ENCODE measurements at places on chromosomes 2 and 18. TPM values are rescaled to one million over a fixed set of nuclear protein-coding genes. Genes with fewer than 3 reads are reported as not detected.

The NDC80 gene
- total RNA-seq, result 1.6 TPM

The POMC gene
- not detected for total RNA-seq

The EML6 gene
- 3.5 TPM for total RNA-seq

The ZNF521 gene
- total RNA-seq, result 27.2 TPM

The SIX2 gene
- 68.8 TPM for total RNA-seq

The RPS27A gene
- 1,476 TPM for total RNA-seq

The YWHAQ gene
- 194 TPM for total RNA-seq

The OTOF gene
- total RNA-seq, result 33.8 TPM

The PLCD4 gene
- 11.8 TPM for total RNA-seq

The SRD5A2 gene
- total RNA-seq, result 0.19 TPM

The MROH2A gene
- total RNA-seq, result not detected

DNA sequence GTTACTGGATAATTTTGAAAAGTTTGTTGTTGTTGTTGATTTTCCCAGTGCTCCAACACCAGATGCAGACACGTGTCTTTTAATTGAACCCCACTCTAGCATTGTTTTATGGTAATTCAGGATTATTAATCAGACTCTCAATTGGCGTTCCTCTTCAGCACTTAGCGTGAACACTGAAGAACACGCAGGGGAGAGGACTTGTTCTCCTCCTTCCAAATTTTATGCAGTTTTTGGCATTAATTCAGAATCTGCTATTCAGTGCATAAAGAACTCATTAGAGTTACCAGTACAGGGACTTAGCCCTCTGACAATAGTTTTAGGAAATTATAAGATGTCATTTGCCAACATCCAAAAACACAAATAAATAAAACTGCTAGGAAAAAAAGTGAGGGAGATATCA is 75.5 kb downstream of the SNTG2 start:
- DNase-seq, result no peak

GRCh38 chr2:83944191-83944590 is 514.9 kb downstream of the SUCLG1 start:
- DNase-seq, result no peak

DNA sequence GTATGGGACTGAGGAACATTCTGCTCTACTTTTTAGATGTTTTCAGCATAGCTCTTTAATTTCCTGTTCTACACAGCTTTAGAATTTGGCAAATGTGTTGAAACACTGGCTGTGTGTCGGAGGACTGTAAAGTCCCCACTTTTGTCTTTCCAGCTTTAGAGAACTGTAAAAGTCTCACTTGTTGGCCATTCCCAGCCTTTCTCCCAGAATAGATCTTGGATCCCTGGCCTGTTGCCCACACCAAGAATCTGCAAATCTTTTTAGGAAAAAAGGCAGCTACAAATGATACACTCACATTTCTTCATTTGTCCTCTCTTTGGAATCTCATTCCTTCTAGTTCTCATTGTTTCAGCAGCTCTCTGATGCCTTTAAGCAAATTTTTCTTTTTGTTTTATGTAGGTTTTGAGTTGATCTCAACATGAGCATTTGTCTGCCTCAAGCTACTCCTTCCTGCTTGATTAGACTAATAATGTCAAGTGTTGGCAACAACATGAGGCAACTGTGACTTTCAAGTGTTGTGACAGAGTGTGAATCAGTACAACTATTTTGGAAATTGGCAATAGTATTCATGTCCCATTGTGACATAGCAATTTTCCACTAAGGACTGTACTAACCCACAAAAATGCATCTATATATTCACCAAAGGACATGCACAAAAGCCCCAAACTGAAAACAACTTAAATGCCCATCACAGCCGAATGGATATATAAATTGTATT is 610.8 kb downstream of the EPHA4 start:
- no peak for DNase-seq

GRCh38 chr2:222635295-222635694 is 20.6 kb downstream of the FARSB start:
- DNase-seq, result no peak

GRCh38 chr2:188824125-188824524 is 150.0 kb upstream of the COL3A1 start:
- DNase-seq, result no peak

GRCh38 chr18:63567276-63567675 is 19.9 kb upstream of the SERPINB13 start:
- no peak for DNase-seq

GRCh38 chr2:197310271-197310985 is at the start of gene ANKRD44:
ANKRD44 (minus strand) TSS chr2:197310780; CDS start chr2:197310604, 176 bp downstream.
- DNase-seq, result peak; percentile 88

DNA sequence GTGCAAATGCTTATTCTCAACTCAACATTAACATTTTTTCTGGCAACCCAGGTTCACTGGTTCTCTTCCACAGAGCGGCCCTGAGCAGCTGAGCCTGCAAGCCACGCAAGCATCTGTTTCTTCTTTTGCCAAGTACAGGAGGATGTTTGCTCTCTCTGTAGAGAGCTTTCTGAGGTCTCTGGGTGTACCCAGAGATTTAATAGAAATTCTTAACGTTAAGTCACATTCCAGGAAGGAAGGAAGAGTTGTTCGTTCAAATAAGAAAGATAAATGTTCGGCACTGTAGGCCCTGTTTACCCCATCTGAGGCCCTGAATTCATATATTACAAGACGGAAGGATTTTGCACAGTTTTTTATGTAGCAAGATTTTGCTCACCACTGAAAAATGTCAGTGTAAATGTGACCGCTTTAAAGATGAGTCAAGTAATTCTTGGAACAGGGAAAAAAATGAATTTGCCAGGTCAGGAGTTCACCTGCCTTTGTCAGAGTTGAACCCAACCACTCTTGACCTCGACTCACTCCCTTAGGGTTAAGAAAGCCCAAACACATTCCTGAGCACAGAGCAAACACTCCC is 30.1 kb downstream of the KCTD18 start:
- DNase-seq, result peak; percentile 51

- DNase-seq, result peak; percentile 59
Observed at GRCh38 chr2:86308356-86308755, 29.1 kb downstream of the REEP1 start.

DNA sequence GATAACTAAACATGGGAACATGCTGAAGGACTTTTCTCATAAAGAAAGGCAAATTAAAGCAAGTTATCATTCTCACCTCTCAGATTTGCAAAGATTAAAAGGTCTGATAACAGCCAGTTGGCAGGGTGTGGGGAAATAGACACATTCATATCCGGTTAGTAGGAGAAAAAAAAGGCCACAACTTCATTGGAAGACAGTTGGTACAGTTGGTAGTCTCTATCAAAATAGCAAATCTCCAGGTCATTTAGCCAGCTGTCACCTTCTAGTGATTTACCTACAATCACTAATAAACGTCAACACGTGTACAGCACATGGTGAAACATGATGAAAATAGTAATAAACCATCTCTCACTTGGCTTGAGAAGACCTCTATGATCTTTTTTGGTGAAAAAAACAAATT is 16.6 kb downstream of the INPP5D start:
- DNase-seq, result peak; percentile 52

DNA sequence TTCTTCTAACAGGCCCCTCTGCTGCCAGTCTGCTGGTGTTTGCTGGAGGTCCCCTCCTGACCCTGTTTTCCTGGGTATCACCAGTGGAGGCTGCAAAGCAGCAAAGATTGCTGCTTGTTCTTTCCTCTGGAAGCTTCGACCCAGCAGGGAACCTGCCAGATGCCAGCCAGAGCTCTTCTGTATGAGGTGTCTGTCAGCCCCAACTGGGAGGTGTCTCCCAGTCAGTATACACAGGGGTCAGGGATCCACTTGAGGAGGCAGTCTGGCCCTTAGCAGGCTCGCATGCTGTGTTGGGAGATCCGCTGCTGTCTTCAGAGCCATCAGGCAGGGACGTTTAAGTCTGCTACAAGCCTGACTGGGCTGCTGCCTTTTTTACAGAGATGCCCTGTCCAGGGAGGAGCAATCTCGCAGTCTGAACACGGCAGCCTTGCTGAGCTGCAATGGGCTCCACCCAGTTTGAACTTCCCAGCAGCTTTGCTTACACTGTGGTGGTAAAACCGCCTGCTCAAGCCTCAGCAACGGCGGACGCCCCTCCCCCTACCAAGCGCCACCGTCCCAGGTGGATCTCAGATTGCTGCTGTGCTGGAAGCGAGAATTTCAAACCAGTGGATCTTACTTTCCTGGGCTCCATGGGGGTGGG is 29.9 kb downstream of the CHCHD5 start:
- no peak for DNase-seq

GRCh38 chr2:18870307-18870706 is 280.9 kb upstream of the NT5C1B start:
- DNase-seq, result no peak

GRCh38 chr2:22701561-22702160 is 683.3 kb upstream of the KLHL29 start:
- no peak for DNase-seq

DNA sequence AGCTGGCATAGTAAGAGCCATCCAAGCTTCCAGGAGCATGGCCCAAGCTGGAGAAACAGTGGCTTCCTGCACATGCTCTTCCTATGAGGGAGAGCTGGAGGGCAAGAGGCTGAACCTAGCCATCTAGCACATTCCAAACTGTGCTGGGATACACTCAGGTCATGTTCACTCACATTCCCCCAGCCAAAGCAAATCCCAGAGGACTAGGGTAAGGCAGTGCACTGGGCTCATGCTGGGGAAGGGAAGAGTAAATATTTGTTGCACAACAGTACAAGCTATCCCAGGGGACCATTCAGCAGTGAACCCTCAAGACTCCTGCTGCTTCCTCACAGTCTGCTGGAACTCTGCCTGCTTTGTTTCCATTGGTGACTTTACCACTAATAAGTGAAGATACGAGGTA is 20.7 kb upstream of the GYPC start:
- DNase-seq, result peak; percentile 20

DNA sequence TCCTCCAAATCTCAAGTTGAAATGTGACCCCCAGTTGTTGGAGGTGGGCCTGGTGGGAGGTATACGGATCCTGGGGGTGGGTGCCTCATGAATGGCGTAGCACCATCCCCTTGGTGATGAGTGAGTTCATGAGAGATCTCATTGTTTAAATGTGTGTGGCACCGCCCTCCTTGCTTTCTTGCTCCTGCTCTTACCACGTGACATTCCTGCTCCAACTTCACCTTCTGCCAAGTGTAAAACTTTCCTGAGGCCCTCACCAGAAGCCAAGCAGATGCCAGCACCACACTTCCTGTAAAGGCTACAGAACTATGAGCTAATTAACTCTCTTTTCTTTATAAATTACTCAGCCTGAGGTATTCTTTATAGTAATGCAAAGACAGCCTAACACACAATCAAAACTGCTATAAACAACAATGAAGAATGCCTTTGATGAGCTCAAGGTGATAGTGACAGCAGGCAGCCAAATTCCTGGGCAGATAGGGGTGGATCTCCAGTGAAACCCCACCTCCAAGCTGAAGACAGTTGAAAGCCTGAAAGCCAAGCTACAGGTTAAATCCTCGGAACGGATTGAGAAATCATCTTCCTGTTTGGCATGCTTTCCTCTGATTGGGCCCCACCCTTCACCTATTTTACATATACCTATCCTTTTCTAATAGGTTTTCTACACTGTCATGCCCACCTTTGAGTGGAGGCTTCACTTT is 26.9 kb downstream of the MCEE start:
- DNase-seq, result no peak

DNA sequence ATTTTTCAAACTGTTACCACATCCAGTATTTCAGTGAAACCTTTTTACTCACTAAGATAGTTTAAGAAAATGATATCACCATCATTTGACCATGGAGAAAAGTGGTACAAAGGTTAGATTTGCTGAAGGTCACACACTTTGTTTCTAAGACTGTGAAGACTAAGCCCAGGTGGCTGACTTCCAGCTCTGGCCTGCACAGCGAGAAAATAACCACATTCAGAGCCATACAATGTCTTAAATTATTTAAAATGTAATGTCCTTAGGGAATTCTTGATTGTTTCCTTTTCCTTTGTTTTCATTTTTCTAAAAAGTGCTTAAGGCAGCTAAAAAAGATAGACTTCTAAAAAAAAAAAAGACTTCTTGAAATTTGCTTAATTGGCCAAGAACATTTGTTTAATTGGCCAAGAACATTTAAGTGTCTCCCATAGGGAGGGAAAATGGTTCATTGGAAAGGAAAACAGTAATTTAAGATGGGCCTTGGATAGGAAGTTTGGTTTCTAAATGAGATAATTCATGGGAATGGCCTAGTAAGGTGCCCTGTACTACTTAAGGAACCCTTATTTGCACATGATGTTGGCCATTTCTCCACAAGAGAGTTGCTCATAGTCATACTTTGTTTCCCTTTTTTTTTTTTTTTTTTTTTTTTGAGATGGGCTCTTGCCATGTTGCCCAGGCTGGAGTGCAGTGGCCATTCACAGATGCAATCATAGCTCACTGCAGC is 45.2 kb downstream of the CYP1B1 start:
- peak; percentile 34 for DNase-seq

- DNase-seq, result no peak
Observed at GRCh38 chr18:48573632-48574283, 34.9 kb downstream of the CTIF start.

DNA sequence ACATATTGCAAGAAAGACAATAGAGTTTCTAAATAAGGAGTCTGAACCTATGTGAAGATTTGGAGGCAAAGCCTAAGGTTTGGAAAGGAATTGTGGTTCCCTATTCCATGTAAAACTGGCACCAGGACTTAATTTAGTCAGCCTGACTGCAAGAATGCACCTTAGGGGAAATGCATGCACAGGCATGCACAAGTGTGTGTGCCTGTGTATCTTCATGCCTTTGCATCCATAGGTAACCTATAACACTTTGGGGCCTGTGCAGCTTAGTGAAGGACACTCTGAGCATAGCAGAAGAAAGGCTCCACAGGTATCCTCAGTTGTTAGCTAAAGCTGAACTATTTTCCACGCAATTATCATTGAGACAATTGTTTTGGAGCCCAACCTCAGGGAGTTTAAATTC is 73.4 kb downstream of the RPRM start:
- no peak for DNase-seq

GRCh38 chr2:15410884-15411283 is 150.2 kb downstream of the NBAS start:
- no peak for DNase-seq

DNA sequence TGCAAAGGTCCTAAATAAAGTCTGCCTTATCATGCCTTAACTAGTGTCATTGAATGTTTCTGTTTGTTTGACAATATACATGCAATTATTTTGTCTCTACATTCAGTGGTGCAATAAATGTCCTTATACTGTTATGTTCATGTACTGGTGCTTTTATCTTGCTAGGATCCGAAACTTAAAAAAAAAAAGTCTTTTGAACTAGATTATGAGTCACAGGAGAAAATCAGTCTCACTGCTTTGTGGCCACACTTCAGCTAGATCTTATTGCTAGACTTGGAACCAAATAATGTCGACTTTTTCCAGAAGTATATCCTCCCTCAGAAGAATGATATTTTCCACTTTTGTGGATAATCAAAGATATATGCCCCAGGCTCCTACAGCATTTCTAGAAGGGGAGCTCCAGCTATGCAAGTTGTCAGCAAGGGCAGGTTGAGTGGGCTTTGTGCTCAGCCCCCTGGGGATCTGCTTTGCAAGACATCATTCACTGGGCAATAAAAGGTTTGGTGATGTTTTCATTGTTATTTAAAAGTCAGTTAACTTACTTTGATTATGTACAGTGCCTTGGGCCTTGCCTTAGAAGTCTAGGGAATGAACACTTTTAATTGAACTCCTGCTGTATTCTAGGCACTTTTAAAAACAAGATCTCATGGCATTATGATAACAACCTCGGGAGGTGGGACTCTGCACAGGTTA is 157.1 kb upstream of the LRRTM1 start:
- peak; percentile 4 for DNase-seq

- no peak for DNase-seq
Observed at GRCh38 chr2:36696533-36696932, at the start of gene VIT. VIT (plus strand) TSS chr2:36696707; CDS start chr2:36716371, 19,664 bp downstream.

Measured in myocyte (in vitro differentiated cells).